ENCODE measurements at places on chromosomes 1 and 21.

- DNase-seq: peak; percentile 42
Measured at GRCh38 chr1:229625071-229625914, 629 bp downstream of the TAF5L start.

DNA sequence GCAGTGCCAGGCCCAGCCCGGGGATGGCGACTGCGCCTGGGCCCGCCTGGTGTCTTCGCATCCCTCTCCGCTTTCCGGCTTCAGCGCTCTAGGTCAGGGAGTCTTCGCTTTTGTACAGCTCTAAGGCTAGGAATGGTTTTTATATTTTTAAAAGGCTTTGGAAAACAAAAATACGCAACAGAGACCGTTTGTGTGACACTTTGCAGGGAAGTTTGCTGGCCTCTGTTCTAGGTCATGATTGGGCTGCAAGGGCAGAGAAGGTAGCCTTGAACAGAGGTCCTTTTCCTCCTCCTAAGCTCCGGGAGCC is 719 bp downstream of the SOD1 start:
- no peak for DNase-seq

GRCh38 chr1:219427403-219427802 is 185.5 kb downstream of the ZC3H11B start:
- no peak for DNase-seq

DNA sequence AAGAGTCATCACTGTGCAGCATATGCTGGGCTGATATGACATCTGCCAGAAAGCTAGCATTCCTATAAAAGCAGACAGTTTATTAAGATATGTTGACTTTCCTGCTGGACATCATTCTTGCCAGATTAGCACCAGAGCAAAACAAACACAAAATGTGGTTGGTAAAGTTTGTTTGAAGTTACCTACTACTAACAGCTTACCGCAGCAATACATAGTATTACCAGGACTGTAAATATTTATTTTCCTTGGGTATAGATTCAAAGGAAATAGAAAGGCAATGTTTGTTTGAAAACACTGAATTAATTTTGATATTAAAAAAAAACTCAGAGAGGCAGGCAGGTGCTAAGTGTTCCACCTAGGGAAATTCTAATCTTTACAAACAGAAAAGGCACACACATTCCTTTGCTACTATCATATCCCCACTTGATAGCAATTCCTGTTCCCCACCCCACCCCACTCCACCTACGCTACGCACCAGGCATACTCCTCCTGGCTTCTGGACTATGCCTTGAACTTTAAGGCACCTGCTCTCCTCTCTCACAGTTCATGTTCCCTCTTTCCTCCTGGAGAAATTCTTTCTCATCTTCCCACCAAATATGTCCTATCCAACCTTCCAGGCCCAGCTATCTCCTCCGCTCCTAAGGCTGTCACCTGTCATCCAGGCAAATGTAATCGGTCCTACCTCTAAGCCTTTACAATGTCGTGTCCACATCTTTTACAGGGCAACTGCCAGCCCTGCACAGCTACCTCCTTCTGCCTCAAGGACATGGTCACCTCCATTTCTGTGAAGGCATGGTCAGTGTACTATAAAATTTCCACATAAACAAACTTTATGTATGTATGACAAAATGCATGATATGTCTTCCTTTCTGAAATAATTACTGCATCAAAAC is 34.7 kb downstream of the PTPN14 start:
- no peak for DNase-seq

- DNase-seq: no peak
Measured at GRCh38 chr1:8554956-8555534, 237.1 kb downstream of the SLC45A1 start.

DNA sequence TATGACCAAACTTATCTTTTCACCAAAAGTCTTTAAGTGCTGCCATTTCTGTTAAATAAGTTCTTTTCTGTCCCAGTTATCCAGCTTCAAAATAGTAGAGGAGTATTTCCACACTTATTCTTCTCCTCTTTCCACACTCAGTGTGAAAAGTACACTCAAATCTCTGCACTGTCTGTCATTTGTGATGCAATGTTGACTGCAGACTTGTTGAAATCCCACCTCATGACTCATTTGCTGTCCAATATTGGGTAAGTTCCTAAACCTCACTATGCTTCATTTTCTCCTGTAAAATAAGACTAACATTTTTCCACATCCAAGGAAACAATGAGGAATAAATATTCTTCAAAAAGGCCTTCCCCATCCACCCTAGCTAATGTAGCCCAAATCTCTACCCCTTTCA is 17.5 kb downstream of the LRRIQ3 start:
- DNase-seq: no peak

- no peak for DNase-seq
Measured at GRCh38 chr1:1074631-1075147, 583 bp upstream of the RNF223 start.

- DNase-seq: no peak
Measured at GRCh38 chr21:45401916-45402900, 2.8 kb upstream of the COL18A1 start.

DNA sequence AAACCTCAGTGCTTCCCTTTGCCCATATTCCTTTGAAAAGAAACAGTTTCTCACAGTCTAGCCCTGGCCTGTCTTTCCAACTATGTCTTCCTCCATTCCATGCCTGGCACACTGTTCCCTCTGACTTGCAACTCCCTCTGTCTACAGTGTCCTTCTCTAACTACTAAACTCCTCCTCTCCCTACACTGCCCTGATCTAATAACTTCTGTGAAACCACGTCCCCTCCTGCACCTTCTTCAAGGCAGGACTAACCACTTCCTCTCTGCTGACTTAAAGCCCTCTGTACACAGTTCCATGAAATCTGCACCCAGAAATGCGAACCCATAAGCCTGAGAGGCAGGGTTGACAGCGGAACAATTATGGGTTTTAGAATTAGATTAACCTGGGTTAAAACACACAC is 62.2 kb upstream of the ATP1B1 start:
- no peak for DNase-seq

DNA sequence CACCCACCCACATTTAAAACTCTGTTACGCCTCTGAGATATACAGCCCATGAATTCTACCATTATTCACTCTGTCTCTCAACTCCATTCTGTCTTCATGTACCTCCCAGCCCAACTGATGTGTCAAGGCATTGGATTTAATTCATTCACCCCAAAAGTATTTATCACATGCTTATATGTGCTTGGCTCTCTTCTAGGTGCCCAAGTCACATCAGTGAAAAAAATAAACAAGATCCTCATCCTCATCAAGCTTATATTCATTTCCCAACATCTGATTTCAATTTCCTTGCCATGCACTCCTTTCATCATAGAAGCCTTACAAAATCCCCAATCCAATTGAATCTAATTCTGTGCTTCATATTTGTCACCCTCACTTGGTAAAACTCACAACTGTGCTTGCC is 967.6 kb downstream of the LTN1 start:
- DNase-seq: no peak

- DNase-seq: no peak
Measured at GRCh38 chr1:7224081-7224534, 438.9 kb downstream of the CAMTA1 start.

DNA sequence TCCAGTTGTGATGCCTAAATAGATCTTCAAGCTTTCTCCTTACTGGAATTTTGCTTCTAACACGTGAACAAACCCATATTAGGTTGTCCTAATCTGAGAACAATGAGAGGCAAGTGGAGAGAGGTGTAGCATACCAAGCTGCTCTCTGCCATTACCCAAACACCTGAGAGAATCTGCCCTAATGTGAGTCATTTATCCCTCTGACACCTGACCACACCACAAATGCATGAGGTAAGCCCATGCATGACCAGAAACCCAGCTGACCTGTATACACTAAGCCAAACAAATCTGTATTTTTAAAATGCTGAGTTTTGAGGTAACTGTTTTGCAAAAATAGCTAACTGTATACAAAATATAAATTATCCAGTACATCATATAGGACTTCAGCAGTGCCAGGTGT is 1458.1 kb upstream of the B3GALT2 start:
- no peak for DNase-seq

- no peak for DNase-seq
Measured at GRCh38 chr1:15756143-15757015, 2.2 kb upstream of the FBLIM1 start.

- no peak for DNase-seq
Measured at GRCh38 chr1:201696217-201696761, 132.7 kb upstream of the IPO9 start.

DNA sequence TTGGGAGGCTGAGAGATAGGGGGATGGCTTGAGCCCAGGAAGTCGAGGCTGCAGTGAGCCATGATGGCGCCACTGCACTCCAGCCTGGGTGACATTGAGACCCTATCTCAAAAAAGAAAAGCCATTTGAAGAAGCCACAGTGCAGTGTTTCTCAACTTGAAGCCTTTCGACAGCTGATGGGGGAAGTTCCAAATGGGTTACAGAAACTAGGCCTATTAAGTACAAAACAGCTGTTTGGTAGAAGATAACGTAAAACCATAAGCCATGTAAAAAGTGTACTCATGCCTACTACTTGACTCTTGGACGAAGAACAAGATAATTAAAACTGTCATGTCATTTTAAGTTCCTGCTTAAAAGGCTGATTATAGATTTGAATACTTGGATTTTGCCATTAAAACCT is 16.6 kb downstream of the COPA start:
- DNase-seq: no peak

- no peak for DNase-seq
Measured at GRCh38 chr1:14921057-14921456, 232.5 kb upstream of the TMEM51 start.

DNA sequence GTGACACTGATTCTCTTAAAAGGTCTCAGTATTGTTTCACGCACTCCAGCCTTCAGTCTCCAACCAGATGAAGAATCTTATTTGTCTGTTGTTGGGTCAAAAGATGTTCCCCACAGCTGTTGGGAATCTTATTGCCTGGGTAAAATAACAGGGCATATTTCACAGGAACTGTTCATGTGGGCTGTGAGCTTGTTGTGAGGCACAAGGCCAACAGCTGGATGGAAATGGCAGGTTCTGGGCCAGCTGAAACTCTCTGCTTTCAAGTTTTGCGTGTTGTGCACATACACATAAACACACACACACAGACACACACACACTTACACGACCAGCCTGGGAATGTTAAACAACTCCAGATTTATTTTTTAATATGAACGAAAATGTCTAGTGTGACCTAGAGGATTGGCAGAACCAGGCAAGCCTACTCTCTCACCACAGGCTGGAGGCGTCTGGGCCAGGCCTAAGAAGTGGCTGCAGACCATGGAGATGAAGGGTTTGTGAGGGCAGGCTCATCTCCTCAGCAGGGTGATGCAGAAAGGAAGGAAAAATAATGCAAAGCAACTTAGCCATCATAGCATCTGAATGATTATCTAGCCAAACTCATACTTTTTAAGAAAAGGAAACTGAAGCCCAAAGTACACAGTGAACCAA is 357.0 kb downstream of the TTLL7 start:
- no peak for DNase-seq

- no peak for DNase-seq
Measured at GRCh38 chr1:204520834-204521709, 4.9 kb downstream of the MDM4 start.

GRCh38 chr1:119011116-119011515 is 23.0 kb upstream of the TBX15 start:
- DNase-seq: no peak

GRCh38 chr1:119959268-119960220 is 63.2 kb upstream of the ADAM30 start:
- DNase-seq: no peak

DNA sequence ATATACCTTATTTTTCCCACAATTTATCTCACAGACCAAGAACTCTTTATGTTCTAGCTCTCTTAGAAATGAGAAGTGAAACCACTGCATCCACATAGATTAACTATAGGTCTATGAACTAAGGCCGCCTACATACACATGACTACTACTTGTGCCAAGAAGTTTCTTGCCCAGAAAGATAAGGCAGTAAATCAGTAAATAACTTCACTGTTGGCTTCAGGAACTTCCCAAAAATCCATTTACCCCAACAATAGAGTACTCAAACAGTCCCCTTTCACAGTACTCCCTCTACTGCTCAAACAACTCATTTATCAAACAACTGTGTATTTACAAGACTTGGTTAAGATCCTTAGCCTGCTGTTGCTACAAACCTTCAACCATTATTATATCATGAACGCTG is 96.5 kb downstream of the NME7 start:
- DNase-seq: no peak

DNA sequence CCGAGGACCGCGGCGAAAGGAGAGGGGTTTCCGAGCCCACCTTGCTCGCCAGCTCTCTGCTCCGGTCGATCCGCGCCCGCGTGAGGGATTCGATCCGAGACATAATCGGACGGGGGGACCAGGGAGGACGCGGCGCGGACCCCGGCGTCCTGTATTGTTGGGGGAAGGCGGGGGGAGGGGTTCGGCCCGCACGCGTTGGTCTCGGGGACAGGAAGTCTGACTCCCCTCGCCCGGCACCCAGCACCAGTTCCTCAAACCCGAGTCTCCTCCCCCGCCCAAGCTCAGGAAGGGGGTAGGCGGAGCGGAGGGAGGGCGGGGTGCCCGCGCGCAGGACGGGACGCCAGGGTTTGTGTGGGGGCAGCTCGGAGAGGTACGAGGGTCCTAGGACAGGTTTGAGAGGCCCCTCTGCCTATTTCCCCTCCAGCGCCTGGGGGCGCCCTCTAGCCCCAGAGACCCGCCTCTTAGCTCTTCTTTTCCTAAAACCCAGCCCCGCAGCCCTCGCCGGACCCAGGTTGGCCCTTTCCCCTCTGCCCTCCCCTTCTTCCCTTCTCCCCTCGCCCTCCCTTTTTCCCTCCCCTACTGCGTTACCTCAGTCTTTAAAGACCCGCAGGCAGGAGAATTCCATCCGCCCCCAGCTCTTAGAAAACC is at the start of gene ARHGEF2:
TSS of gene ARHGEF2 (minus strand) at position 223 of the 648 bp plus-strand sequence. CDS start at position 103, 120 bp downstream.
- DNase-seq: peak; percentile 76

DNA sequence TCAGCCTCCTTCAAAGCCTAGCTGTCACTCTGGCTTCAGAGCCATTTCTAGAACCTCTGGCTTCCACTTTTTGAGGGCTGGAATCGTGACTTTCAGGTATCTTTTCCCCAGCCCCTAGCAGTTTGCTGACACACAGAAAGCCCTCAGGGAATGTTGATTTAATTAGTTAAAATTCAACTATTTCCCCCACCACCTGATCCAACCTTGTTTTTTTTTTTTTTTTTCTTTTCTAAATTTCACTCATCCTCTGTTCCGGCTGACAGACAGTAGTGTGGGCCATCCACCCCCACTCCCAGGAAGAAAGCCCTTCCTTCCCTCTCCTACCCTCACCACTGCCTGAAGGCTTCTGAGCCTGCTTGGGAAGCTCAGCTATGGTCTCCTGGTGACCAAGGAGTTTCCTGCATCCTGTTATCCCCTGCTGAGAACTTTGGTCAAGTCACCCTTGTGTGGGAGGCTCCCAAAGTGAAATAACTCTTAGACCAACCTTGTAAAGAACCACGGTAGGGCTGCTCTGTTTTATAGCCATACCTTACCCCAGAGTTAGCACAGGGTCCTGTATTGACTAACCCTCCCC is 29.4 kb downstream of the KCNJ6 start:
- no peak for DNase-seq

DNA sequence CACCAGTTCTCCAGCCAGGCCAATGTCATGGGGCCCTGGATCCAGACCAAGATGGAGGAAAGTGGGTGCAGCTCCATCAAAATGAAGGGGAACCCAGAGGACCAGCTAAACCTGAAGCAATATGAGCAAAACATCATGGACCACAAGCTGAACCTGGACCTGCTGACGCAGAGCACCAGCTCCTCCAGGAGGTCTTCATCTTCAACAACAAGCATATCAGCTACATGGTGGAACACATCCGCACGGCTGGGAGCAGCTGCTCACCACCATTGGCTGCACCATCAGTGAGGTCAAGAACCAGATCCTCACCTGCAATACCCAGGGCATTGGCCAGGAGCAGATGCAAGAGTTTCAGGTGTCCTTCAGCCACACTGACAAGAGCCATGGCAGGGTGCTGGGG is 13.7 kb upstream of the EPHA10 start:
- DNase-seq: no peak

GRCh38 chr1:62912028-62912638 is 128.2 kb downstream of the ATG4C start:
- DNase-seq: no peak

Measured in stimulated activated CD4-positive, alpha-beta T cell treated with anti-CD3 and anti-CD28 coated beads, TNF-alpha, amount 100 ng/mL, for 4 hours (primary cell).